ENCODE measurements at places on chromosomes 5 and 9. TPM values are rescaled to one million over a fixed set of nuclear protein-coding genes. Genes with fewer than 3 reads are reported as not detected.

DNA sequence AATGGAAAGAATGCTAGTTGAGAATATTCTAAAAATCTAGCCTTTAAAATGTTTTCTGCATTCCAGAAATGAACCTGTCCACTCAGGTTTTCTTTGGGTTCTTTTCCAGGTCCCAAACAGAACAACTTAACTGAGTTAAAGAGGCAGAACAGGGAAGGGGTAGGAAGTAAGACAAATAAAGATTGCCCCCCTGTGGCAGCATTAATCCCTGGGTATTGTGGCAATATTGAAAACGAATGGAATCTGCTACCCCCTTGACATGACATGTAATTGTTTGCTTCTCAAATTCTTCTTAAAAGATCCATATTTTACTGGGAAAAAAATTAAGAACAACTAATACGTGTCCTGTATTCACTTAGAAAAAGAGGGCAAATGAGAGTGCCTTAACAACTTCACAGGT is 9.3 kb upstream of the RBM22 start:
- peak; percentile 47 for DNase-seq

GRCh38 chr5:122473138-122473843 is 161.3 kb downstream of the SNCAIP start:
- DNase-seq = no peak

- DNase-seq = no peak
Measured at GRCh38 chr5:59276917-59277372, 616.6 kb downstream of the PDE4D start.

DNA sequence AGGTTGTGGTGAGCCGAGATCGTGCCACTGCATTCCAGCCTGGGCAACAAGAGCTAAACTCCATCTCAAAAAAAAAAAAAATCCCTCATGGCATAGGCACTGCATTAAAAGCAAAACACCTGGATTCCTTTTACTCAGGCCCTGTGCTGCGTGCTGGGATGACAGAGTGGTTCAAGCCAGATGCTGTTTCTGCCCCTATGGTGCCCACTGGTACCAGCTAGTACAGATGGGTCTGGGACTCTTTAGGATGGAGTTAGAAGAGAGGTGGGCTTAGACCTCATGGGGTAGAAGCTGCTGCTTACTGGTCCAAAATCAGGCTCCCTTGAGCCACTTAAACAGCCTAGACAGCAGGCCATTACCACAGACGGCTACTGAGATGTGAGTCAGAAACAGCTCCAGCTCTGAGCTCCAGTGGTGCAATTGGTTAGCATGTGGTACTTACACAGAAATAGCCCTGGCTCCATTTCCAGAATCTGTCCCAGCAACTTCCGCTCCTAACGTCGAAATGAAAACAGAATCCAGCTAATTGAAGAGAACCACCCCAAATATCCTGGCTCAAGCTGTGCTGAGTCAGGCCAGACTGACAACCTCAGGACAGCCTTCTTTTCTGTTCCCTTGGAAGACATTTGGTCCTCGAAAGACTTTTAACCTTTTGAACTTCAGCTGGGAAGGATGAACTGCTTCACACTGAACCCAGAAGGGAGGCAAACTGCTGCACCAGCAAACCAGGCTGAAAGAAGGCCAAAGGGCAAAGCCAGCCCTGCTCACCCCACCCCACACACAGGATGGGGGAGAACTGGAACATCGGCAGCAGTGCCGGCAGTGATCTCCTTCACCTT is 15.5 kb downstream of the C5orf15 start:
- no peak for DNase-seq

DNA sequence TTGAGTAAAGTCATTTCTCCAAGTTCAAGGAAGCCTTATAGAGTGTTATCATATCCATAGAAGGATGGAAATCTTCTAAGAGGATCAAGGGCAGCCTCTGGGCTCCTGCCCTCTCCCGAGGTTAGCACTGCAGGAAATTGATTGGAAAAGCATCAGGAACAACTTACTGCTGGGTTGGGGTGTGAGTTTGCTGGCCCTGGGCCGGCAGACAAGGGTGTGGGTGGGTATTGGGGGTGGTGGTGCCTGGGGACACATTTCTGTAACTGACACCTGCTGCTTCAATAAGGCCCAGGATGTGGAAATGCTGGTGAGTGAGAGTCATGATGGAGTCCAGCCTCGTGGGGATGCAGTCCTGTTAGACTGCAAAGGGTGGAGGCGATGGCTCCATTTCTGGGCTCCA is 5.5 kb downstream of the CSF2 start:
- no peak for DNase-seq

GRCh38 chr5:72452515-72453245 is 54.5 kb downstream of the ZNF366 start:
- no peak for DNase-seq

DNA sequence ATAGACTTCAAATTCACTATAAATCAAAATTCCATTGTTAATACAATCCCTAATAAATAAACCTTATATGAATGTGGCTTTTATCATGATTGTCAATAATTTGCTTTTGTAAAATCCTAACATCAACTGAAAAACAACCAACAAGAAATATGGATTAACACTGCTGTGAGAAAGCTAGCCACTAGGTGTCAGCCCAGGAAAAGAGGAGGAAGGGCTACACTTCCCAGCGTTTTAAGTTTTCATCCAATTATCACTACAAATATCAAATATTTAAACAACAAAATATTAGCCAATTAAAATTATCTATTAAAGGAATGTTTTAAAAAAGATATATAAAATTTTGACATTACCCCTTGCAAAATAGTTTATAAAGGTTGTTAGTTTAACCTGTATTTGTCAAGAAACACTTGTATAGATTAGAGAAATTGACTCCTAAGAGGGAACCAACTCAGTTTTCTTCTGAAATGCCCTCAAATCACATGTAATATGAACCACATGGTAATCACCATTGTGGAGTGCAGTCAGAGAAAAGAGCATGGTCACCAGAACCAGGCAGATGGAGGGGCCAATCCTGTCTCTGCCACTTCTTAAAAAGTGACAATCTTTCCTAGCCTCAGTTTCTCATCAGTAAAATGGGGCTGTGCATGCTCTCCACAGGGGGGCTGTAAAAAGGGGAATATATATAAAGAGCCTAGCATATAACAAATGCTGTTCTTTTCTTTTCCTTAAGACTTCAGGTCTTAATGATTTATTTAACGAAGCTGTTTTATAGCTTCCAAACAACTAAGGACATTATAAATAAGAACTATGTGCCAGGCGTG is 188.2 kb downstream of the CRB2 start:
- DNase-seq = peak; percentile 58

- DNase-seq = no peak
Measured at GRCh38 chr9:131402073-131402472, 8.2 kb downstream of the PRRC2B start.

DNA sequence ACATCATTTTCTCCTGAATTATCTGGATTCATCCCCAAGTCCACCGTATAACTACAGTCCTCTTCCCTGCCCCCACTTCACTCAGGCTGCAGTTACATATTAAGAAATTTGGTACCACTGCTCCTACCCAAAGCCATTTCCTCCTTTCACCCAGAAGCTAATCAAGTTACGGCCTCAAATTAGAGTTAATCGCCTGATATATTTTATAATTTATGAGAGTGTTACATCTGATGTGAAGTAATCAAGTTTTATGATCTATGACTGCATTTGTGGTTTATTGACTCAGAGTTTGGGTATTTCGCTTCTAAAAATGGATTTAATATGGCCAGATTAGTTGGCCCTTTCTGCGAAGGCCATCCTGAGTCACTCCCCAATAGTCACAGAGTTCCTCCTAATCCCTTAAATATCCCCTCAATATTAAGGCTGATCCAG is 223.6 kb upstream of the KIF2A start:
- DNase-seq = no peak

C5orf63 gene
- total RNA-seq = 0.90 TPM
